ENCODE measurements at places on chromosomes 6 and 20. TPM values are rescaled to one million over a fixed set of nuclear protein-coding genes. Genes with fewer than 3 reads are reported as not detected.

NKAPL gene
- not detected for total RNA-seq

PTGIS gene
- not detected for total RNA-seq

PDYN gene
- not detected for total RNA-seq

RALGAPA2 gene
- total RNA-seq: 4.5 TPM

SLC22A16 gene
- not detected for total RNA-seq

OPN5 gene
- total RNA-seq: not detected

CD24 gene
- total RNA-seq: 276 TPM

GGTLC1 gene
- not detected for total RNA-seq

OVOL2 gene
- 0.47 TPM for total RNA-seq

LY6G6D gene
- total RNA-seq: not detected

SNAP25 gene
- 1.2 TPM for total RNA-seq

- no peak for DNase-seq
Observed at GRCh38 chr20:61502433-61502832, 250.4 kb downstream of the CDH4 start.

GRCh38 chr6:56764081-56764566 is 121.4 kb upstream of the DST start:
- peak; percentile 47 for DNase-seq

GRCh38 chr6:35024551-35025054 is 116.5 kb downstream of the TCP11 start:
- DNase-seq: peak; percentile 74

GRCh38 chr20:655726-656624 is 3.0 kb upstream of the SRXN1 start:
- no peak for DNase-seq

GRCh38 chr6:145028144-145028818 is 707.0 kb downstream of the EPM2A start:
- peak; percentile 35 for DNase-seq

DNA sequence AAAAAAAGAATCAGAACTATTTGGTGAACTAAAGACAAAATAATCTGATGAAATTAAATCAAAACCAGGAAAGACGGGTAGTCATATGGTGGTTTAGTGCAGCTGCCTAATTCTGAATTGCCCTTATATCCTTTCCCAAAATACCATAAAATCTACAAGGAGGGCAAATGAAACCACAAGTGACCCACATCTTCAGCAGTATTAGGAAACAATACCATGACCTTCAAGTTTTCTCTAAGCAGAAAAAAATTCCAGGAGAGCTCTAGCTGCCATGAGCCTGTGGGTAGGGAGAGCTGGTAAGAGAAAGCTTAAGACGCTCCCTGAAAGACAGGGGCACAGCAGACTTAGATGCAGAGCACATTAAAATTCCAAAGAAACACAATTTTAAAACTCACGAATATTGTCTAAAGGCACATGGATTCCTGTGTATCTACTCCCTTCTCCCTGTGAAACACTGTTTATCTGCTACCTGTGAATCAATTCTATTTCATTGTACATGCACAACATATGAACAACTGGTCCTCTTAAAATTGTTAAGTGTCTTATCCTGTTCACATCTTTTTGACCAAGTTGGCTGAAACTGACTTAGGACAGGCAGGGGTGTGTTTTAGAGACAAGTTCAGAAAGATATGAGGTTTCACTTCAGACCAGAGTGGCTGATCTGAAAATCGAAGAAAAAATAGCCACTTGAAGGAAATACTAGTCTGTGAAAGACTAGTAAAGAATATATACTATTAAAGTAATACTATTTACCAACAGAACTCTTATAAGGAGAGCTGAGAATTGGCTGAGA is 153.6 kb upstream of the SHLD1 start:
- DNase-seq: no peak

DNA sequence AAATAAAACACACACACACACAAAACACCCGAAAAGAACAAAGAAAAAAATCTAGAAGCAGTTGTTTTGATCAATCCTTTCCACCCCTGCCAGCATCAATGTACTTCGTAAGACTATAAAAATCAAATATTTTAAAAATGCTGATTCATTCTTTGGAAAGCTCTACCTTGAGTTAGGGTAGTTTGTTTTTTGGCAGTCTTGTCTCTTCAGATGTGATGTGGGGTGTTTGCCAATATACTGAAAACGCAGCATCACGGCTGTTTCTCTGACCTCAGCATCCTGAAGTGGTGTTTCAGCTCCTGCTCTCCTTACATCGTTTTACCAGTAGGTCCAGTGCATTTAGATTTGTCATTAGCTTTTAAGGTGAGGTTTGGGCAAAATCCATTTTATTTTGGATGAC is 526.0 kb downstream of the UTRN start:
- no peak for DNase-seq

All from H4 (cell line).